ENCODE measurements at places on chromosomes 12 and 14. TPM values are rescaled to one million over a fixed set of nuclear protein-coding genes. Genes with fewer than 3 reads are reported as not detected.

The CLEC4C gene
- total RNA-seq, result not detected

GRCh38 chr12:126480451-126480850 is 1415.2 kb downstream of the AACS start:
- no peak for ATAC-seq

DNA sequence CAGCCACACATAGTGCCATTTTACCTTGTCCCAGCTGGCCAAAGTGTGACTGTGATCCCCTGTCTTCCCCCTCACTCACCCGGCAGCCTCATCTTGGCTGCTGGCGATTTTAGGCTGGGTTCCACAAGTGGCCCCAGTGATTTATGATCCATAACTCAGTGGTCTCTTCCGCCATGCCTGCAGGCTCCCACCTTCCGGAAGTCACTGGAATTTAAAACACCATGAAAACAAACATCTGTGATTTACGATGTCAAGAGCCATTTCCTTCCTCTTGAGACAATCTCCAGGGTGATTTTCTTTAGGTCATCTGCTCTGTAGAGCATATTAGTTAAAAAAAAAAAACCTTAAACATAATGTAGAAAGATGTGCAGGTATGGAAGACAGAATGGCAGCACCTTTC is 282.3 kb downstream of the CACNA1C start:
- ATAC-seq, result no peak

The GDF3 gene
- not detected for total RNA-seq

- no peak for ATAC-seq
Measured at GRCh38 chr12:124028555-124028925, 55.5 kb downstream of the ZNF664 start.

DNA sequence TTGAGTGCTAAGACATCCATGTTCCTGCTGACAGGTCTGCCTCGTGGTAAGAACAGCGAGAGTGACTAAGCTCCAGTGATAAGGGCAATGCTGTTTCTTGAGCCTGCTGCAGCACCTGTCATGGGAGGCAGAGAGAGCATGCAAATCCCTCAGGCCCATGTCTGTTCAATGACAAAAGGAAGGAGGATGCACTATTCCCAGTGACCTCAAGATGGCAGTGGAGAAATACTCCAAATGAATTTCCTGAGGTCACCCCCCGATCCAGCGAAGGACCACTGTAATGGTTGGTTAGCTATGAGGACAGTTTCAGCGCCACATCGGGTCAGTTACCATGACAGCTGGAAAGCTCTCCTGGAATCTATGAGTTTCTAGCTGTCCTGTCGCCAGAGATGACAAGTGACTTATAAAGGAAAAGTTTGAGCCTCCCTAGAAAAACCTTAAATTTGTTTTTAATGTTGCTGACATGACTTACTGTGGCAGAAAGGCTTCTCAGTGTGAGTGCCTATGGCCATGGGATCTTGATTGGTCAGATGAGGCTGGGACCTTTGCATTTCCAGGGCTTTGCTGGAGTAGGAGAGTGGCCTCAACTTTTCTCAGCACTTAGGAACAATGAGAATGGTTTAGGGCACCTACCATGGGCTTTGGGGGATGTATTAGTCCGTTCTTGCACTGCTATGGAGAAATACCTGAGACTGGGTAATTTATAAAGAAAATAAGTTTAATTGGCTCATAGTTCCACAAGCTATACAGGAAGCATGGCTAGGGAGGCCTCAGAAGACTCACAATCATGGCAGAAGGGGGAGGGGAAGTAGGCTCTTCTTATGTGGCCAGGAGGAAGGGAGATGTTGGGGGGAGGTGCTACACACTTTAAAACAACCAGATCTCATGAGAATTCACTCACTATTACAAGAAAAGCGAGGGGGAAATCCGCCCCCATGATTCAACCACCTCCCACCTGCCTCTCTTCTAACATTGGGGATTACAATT is 88.0 kb upstream of the TMEM260 start:
- peak; percentile 67 for ATAC-seq

- peak; percentile 59 for ATAC-seq
Measured at GRCh38 chr14:69708586-69709560, 58.1 kb upstream of the SRSF5 start.

DNA sequence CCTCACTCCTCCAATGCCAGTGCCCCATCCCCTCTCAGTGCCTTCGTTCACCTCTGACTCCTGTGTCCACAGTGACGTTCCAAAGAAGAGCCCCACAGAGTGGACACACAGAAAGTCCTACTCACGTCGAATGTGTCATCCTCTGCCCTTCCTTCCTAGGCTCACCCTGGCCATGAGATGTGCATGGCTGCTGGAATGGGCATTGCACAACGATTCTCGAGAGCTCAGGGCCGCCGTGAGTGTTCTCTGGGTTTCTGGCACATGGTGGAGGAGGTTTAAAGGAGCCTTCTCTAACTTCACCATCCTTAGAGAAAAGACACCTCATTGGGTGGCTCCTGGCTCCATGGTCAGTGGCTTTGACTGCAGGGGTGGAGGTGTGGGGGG is 12.8 kb upstream of the CEP170B start:
- no peak for ATAC-seq

The FMNL3 gene
- 33.8 TPM for total RNA-seq

The CARMIL3 gene
- 4.2 TPM for total RNA-seq

The VCPKMT gene
- 11.4 TPM for total RNA-seq

The CCDC175 gene
- total RNA-seq, result not detected

The FGF6 gene
- not detected for total RNA-seq

The LTBP2 gene
- 0.03 TPM for total RNA-seq

The GPR68 gene
- 36.8 TPM for total RNA-seq

The CABP1 gene
- total RNA-seq, result 6.9 TPM

- ATAC-seq, result no peak
Measured at GRCh38 chr12:106378788-106379187, 21.2 kb downstream of the POLR3B start.

DNA sequence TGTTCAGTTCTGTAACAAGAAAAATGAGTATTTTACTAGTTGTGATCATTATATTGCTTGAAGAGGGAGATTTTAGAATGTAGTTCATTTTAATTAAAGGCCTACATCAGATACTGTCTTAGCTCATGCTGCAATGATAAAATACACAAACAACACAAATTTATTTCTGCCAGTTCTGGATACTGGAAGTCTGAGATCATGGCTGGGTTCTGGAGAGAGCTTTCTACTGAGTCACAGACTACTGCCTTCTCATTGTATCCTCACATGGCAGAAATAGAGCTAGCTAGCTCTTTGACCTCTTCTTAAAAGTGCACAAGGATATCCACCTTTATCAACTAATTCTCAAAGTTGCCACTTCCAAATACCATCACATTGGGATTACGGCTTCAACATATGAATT is 53.8 kb downstream of the MIS18BP1 start:
- no peak for ATAC-seq
